Inflammatory macrophage treated with lipopolysaccharide for 4 hours (primary cell): ENCODE measurements at places on chromosomes 1 and 21.

- DNase-seq = no peak
These were observed 175.1 kb downstream of the MATN1 start for GRCh38 chr1:30548294-30548693.

DNA sequence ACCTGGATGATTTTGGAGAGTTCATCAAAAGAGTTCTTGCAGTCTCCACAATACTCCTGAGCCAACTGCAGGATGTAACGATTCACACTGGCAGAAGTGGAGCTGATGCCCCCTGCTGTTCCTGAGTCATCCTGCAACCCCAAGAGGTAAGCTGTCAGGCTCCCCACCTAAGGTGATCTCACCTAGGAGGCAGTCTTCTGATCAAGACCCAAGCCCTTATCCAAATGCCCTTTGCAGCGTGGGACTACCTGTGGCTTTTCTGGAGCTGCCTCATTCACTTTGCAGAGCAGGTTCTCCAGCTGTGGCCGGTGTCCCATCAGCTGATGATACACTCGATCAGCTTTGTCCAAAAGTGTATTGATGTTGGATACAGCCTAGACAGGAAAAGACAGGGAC lies 96.4 kb downstream of the UBR4 start:
- peak; percentile 5 for DNase-seq

GRCh38 chr1:230348386-230349019 lies 77.6 kb downstream of the PGBD5 start:
- DNase-seq = no peak

- no peak for DNase-seq
These were observed 31.0 kb downstream of the NCAM2 start for GRCh38 chr21:21029164-21029563.

- DNase-seq = peak; percentile 98
These were observed 5.7 kb upstream of the PPP1R15B start for GRCh38 chr1:204417074-204417997.

DNA sequence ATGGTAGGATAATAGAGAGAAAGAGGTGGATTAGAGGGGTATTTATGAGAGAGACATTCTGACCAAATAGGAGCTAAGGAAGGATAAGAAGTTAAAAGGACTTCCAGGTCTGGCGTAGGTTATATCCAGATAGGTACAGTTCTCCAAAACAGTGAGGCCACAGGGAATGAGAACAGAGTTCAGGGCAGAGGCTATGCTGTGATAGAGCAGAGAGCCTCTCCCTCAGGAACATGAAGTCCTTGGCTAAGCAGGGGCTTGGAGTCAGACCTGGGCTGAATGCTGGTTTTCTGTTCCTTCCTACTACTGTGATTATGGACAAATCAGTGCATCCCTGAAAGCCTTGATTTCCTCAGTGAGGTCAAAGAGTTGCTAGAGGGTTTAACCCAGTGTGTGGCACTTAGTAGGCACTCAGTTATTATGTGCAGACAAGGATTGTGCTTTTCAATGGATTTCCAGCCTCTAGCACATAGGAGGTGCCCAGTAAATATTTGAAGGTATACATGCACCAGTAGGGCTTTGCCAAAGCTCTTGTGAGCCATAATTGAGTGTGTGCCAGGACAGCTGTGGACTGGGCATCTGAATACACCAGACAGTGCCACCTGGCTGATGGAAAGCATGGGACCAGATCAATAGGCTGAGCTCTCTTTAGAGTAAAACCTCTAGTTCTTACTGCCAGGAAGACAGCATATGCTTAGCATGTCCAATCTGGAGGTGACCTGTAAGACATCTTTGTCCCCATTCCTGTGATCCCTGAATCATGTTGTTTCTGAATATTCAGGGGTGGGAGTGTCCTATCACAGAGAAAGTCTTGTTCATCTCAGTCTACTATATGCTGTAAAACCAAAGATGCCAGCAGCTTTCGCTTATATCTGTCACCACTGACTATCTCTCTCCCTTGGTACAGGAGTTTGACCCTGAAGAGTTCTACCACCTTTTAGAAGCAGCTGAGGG lies 111.1 kb downstream of the PIK3R3 start:
- no peak for DNase-seq

- peak; percentile 38 for DNase-seq
These were observed 675 bp downstream of the MYSM1 start for GRCh38 chr1:58699011-58699762.

- no peak for DNase-seq
These were observed 90.7 kb downstream of the URB2 start for GRCh38 chr1:229716704-229717103.

DNA sequence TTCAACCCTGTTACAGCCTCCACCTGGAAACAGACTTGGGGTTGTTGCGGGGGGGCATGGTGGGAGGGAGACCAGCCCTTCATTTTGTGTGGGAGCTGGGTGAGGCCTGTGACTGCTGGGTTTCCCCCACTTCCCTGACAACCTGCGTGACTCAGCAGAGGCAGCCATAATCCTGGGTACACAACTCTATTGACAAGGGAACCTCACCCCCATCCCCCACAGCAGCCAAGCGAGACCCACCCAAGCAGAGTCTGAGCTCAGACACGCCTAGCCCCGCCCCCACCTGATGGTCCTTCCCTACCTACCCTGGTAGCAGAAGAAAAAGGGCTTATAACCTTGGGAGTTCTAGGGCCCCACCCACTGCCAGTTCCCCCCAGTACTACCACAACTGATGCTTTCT lies 8.0 kb upstream of the CCDC190 start:
- no peak for DNase-seq

DNA sequence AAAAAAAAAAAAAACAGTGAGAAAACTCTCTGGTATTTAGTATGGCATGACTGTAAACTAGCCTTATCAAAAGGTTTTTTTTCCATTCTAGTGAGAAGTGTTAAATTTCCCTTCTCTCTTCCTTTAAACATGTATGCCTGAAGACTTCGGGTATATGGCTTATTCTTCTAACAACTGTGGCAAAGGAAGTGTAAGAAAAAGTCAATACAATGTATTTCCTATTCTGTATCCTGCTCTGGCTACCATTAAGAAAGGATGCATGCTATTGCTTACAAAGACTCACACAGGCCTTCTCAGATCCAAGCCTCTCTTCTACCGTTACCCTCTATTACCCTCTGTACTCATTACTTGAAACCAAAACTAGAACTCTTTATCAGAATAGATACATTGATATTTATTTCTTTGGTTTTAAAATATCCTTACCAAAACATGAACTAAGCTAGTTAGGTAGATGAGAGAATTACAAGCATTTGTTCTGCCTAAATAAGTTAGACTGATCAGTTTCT lies 8.4 kb downstream of the CEPT1 start:
- DNase-seq = no peak

DNA sequence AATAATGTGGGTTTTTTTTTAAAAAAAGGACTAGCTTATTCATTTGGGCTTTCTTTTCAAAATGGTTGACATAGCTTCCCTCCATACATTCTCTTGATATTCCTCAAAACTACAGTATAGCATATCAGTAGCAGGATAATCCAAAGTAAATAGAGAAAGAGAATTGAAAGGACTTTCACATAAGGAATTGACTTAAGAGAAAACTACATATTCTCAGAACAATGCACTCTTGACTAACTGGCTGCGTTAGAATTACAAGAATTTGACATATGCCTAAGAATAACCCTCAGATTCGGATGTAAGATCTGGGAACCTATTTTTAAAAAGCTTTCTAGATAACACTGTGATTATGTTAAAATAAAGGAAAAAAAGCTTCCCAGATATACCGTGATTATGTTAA lies 3.1 kb downstream of the PRKAB2 start:
- no peak for DNase-seq

- no peak for DNase-seq
These were observed 92.0 kb upstream of the RALGPS2 start for GRCh38 chr1:178633056-178633455.

DNA sequence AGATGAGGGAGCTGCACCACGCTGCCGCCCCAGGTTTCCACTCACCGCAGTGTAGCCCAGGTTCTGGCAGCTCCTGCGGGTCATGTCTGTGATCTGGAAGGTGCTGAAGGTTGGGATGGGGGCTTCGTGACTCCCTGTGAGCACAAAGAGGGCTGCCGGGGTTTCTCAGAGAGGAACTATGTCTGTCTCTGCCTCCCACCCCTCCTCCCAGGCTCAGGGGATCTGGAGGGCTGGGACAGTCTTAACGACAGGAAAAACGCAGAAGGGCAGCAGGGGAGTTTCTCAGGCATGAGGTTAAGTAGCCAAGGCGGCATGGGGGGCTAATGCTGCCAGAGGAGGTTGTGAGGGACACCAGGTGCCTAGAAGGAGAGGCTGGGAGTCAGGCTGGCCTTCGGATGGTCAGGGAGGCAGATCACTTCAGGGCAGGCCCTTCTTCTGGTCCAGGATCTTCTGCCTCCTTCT lies 656 bp downstream of the SH2D2A start:
- DNase-seq = no peak

DNA sequence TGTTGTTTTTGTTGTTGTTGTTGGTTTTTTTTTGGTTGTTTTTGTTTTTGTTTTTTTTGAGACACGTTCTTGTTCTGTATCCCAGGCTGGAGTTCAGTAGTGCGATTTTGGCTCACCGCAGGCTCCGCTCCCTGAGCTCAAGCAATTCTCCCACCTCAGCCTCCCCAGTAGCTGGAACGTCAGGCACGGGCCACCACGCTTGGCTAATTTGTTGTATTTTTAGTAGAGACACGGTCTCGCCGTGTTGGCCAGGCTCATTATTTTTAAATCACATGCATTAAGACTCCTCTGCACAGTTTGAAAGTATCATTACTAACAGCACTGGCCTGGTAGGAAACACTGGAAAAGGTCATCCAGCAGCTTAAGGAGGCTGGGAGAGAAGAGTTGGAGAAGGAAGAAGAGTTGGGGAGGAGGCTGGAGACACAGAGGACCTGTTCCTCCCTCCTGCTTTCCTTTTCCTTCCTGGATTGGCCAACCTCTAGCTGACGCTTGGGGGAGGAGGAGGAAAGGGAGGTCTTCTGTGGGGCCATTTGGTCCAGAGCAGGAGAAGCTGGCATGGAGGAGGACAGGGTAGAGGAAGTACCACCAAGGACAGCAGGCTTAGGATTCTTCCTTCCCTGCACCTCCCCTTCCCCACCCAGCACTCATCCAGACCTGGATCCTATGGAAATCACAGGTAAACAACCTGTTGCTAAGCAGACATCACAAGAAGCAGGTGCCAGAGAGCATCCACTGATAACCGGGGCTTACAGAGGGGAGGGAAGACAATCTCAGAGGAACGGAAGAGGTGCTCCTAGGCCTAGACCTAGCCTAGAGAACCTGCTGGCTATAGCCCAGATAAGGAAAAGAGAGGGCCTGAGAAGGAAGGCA lies 71.9 kb upstream of the GOLT1A start:
- DNase-seq = no peak

GRCh38 chr1:238674316-238674715 lies 712.1 kb upstream of the CHRM3 start:
- DNase-seq = no peak

- no peak for DNase-seq
These were observed 30.1 kb downstream of the CDCA8 start for GRCh38 chr1:37722181-37723071.

- DNase-seq = peak; percentile 36
These were observed 19.9 kb downstream of the FAM89A start for GRCh38 chr1:231020139-231020601.

DNA sequence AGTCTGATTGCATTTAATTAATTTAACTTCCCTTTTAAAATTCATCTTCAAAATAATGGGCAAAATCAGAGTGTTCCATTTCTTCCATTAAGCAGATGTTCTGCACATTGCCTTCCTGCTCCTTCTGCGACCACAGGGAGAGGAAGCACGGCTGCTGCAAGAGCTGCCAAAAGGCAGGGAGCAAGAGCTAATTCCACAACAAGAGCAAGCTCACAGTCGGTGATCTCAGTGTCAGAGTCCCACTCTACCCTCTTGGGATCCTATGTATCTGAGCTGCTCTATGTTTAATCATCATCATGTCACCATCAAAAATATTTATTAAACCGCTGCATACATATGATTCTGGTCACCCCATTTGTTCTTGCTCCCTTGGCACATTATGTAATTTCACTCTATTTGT lies 255.3 kb upstream of the CAMK1G start:
- no peak for DNase-seq

DNA sequence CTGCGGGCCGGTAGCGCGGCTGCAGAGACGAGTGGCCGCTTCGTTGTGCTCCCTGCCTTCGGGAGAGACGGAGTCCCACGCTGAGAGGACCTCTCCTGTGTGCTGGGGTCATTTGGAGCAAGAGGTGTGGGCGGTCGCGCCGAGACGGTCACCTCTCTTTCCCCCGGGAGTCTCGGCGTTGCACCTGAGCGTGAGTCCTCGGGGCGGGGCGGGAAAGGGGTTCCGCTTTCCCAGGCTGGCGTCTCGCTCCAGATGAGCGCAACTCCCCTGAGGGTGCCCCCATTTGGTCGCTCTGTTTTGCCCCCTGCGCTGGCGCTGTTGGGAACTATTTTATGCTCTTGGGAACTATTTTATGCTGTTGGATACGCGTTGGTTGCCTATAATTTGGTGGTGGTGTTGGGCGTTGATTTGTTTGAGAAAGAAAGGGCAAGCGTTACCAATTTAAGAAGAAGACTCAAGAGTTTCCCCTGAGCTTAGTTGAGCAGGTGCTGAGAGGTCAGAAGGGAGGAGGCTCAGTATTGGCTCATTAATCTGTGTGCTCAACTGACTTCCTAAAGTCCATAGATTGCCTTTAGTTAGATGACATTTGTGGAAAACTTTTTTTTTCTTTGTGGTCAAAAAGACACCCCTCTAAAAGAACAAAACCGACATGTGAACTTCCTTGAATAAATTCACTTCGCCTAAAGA lies 683 bp downstream of the LRRC8B start:
- DNase-seq = peak; percentile 22

- no peak for DNase-seq
These were observed 14.0 kb downstream of the INKA2 start for GRCh38 chr1:111725192-111725591.

DNA sequence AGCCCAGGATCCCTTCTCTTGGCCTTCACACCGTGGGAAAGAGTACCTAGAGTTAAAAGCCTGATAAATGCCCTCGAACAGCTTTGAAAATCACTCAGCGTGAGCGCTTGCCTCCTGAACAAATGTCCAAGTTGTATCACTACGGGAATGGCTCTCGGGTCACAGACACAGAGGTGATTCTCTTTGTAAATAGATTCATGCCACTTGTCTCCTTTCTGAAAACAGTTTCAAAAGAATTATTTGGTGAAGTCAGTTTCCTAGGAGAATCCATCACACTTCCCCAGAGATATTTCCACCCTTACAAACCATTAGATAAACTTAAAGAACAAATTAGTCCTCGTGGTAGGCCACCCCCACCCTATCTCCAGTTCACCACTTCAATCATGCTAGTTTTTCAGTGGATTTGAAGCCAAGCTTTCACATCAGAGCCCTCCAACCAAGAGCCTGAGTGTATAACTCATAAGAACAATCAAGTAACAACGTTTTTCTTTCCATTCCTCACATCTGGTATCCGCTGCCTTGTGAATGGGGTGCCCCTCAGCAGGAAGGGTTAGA lies 132.9 kb downstream of the SLC30A10 start:
- no peak for DNase-seq

DNA sequence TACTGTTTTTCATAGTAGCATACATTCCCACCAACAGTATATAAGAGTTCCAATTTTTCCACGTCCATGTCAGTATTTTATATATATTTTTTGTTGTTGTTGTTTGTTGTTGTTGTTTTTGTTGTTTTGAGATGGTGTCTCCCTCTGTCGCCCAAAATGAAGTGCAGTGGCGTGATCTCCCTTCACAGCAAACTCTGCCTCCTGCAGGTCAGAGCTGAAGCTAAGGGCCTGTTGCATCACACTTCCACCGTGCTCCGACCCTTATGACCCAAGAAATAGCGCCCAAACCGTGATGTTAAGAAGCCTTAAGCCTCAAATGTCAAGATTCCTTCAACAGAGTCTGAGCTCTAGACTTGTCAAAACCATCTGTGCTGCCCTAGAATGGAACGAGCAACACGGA lies 2032.3 kb downstream of the MRPL39 start:
- DNase-seq = no peak
